ENCODE measurements at places on chromosomes 7 and 10.

DNA sequence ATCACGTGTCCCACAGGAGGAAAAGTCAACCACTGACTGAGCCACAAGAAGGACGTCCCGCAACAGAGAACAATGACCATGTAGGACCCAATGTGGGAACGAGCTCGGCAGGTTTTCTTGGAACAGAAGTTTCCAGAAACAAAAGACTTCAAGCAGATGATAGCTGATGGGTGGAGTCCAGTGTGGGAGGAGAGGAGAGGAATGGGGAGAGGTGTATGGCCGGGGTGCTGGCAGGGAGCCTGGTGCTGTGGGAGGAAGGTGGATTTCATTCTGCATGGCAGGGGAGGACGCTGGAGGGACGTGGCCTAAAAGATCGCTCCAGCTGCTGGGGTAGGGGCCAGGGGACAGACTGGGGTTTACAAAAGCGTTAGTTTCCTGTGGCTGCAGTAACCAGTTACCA is 48.5 kb upstream of the LMTK2 start:
- no peak for DNase-seq

GRCh38 chr7:137860542-137860941 is 13.8 kb upstream of the DGKI start:
- DNase-seq, result no peak

DNA sequence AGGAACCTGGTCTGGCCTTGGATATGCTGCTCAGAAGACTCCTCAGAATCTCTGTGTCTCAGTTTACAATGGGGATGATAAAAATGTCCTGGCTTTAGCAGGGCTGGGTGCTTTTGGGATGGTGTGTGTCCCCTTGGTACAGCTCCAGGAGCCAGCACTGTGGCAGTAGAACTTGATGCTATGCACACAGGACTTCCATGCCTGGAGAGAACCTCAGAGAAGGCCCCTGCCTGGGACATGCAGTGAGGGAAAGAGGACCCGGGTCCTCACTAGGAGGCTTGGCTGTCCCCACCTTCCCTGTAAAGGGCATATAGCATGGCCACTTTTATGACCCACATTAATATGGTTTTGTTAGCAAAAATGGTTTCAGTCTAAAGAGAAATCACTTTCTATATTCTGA is 100.5 kb downstream of the GLRX3 start:
- DNase-seq, result no peak

- DNase-seq, result no peak
These were observed 99.6 kb upstream of the PCDH15 start for GRCh38 chr10:54900584-54900983.

GRCh38 chr7:34675749-34676374 is 17.8 kb downstream of the NPSR1 start:
- DNase-seq, result no peak

DNA sequence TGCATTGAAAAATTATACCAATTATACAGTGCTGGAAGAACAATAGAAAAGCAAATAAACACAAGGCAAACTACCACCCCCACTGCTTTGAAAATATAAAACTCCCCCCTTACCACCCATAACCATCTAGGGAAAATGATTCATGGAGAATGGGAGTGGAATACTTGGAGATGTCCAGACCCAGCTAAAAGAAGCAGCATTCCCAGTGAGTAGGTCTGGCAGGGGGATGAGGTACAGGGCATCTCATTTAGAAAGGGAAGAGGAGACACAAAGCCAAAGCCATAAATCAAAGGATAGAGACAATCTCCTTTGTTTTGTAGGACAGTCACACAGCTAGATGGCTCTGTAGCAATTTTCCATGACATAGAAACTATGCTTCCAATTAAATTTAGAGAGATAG is 36.0 kb upstream of the DGKI start:
- DNase-seq, result no peak

- no peak for DNase-seq
These were observed 230.6 kb upstream of the GRB10 start for GRCh38 chr7:51013218-51013786.

DNA sequence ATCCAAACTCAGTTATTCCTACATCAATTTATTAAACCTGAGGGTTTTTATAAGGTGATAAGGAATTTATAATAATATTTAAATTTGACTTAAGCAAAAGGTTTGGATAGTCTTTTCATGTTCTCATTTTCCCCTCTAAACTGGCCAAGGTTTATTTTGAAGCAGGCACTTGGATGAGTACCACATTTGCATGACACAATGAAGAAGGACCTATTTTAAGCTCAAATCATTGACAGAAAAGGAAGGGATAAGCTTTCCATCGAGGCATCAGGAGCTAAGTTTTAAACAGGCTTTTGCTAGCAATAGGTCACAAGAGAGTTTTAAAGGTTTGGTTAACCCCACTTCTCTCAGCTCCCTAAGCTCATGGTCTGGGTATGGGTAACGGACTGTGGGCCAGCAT is 28.7 kb upstream of the FAM13C start:
- no peak for DNase-seq

DNA sequence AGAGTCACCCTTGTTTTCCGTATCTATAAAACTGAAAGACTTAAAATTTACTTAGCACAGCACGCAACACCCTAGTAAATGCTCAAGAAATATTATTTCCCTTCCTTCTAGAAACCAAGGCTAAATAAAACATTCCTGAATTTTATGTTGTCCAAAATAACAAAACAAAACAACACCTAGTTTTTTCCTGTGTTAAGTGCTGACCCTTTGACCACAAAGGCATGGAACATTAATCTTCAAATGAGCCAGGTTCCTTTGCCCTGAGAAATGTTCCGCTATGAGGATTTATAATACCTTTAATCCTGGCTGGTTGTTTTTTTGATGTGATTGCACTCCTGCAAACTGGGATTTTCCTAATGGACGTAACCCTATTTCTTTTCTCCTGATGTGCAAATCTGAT is 29.0 kb upstream of the DGKI start:
- DNase-seq, result no peak

- no peak for DNase-seq
These were observed 161.5 kb downstream of the RNLS start for GRCh38 chr10:88421590-88421989.

GRCh38 chr10:70664702-70665195 is 7.6 kb upstream of the ADAMTS14 start:
- DNase-seq, result no peak

DNA sequence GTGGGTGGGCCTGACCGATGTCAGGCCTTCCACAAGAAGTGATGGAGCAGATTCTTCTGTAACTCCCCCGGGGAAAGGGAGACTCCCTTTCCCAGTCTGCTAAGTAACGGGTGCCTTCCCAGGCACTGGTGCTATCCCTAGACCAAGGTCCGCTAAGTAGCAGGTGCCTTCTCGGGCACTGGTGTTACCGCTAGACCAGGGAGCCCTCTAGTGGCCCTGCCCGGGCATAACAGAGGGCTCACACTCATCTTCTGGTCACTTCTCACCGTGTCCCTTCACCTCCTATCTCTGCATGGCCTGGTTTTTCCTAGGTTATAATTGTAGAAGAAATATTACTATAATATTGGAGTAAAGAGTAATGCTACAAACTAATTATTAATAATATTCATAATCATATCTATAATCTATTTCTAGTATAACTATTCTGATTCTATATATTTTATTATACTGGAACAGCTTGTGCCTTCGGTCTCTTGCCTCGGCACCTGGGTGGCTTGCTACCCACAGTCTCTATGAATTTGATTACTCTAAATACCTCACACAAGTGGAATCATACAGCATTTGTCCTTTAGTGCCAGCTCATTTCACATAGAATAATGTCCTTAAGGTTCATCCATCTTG is 1378.7 kb downstream of the XPNPEP1 start:
- no peak for DNase-seq

DNA sequence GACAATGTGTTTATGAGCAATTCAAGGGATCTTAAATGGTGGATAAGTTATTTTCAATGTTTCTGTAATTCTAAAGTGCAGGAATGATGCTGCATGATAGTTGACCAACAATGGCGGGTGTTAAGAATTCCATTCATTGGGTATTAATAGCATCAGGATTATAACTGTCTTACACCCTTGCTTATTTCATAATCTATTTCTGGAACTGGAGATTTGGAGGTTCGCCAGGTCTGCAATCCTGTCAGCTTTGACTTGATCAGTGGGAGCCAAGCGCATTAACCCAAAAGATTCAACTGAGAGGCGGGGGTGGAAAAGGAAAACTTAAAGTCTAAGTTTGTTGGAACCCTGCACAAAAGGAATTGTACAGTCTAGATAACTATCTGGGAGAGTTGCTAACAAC is 114.9 kb upstream of the ZEB1 start:
- DNase-seq, result no peak

DNA sequence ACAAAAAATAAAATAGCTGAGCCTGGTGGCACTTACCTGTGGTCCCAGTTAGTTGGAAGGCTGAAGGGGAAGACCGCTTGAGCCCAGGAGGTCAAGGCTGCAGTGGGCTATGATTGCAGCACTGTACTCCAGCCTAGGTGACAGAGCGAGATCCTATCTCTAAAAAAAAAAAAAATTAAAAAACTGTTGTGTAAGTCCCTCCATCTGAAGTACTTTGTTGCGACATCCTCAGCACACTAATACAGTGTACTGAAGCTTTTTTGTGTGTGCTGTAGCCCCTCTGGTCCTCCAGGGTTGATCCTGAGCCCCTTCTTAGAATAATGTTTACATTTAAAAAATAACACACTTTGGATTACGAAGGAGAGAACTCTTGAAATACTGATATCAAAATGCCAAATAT is 71.3 kb downstream of the PFKFB3 start:
- DNase-seq, result no peak

DNA sequence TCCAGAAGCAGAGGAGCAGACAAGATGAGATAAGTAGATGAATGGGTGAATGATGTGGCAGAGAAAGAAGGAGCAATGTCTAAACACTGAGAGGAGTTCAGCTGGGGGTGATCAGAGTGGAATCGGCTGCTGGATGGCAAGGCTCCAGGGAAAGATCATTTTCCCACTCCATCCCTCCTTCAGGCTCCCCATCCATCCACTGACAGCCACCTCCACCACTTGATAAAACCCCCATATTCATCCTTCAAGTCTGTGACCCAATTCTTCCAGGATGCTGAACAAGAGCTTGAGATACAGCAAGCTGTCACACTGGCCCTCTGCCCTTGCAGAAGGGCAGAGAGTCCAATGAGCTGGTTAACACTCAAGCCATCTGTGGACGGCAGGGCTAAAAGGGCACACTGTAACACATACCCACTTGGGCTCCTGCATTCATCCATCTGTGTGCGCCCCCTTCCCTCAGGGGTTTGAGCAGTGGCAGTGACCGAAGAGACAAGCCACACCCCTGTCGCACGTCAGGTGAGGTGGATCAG is 30.8 kb upstream of the CACNB2 start:
- no peak for DNase-seq

GRCh38 chr7:82358923-82359322 is 84.7 kb downstream of the CACNA2D1 start:
- DNase-seq, result no peak

DNA sequence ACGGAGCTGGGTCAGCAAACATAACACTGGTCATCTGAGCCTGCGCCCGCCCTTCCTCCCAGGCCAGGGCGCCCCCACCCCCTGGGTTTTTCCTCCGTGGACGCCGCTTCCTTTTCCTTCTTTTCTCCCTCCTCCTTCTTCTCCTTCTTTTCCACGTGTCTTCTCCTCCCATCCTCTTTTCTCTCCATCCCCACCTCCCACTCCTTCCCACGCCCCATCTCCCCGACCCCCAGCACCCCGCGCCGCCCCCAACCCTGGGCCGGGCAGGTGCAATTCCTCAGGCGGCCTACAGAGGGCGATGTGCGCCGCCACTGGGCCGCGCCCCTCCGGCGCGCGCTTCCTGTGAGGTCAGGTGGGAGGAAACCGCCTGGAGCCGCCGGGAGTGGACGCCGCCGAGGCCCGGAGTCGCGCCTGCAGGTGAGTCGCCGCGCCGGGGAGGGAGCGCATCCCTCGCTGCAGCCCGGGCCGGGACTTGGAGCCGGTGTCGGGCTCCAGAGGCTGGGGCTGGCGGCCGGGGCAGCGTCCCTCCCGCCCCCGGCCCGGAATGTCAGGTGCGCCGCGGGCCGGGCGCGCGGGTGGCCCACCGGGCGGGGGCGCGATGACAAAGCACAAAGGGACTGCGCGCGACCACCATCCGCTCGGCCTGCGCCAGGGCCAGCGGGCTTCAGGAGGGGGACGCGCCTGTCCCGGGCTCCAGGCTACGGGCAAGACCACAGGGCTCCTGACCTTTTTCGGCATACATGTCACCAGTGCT is at the start of gene FAM241B:
TSS of gene FAM241B (plus strand) at position 351 of the 754 bp plus-strand sequence. CDS start 1,497 bp downstream, outside the sequence.
- DNase-seq, result peak; percentile 53

- DNase-seq, result no peak
These were observed 101.2 kb downstream of the BAMBI start for GRCh38 chr10:28778524-28778923.

GRCh38 chr10:132535065-132535651 is 2.4 kb upstream of the INPP5A start:
- no peak for DNase-seq

DNA sequence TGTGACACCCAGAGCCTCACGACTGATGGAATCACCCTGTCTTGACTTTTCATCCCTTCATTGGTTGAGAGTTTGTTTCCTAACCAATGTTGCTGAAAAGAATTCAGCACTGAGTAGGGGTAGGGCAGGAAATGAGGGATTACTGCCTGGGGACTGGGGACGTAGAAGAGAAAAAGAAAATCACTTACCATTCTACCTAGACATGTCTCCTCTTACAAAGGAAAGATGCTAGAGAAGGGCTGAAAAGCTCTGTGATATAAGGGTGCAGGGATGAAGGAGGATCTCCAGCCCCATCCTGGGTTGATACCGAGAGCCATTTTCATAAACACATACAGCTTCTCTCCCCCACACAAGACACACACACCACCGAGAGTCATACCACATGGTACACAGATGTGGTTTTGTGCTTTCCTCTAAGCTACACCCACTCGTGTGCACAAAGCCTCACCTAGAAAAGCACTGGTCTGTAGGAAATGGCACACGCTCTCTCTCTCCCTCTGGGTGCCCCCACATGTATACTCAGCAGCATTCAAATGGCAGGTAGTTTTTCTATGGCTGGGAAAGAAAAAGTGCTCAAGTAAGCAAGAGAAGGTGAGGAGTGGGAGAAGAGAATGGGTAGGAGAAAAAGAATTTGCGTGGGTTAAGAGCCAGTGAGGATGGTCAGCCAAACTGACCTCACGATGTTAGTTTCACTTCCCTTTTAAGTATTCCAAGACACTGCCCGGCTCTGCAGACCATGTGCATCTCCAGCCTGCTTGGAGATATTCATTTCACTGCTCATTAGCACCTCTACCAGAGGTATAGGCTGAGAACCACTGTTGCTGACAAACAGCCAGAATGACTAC is 85.8 kb downstream of the CALD1 start:
- DNase-seq, result peak; percentile 46

- no peak for DNase-seq
These were observed 308.9 kb downstream of the GRID1 start for GRCh38 chr10:86057708-86058107.

- no peak for DNase-seq
These were observed 30.5 kb downstream of the CPED1 start for GRCh38 chr7:121019018-121019417.
